ENCODE measurements at places on chromosomes 2 and 18. TPM values are rescaled to one million over a fixed set of nuclear protein-coding genes. Genes with fewer than 3 reads are reported as not detected.

DNA sequence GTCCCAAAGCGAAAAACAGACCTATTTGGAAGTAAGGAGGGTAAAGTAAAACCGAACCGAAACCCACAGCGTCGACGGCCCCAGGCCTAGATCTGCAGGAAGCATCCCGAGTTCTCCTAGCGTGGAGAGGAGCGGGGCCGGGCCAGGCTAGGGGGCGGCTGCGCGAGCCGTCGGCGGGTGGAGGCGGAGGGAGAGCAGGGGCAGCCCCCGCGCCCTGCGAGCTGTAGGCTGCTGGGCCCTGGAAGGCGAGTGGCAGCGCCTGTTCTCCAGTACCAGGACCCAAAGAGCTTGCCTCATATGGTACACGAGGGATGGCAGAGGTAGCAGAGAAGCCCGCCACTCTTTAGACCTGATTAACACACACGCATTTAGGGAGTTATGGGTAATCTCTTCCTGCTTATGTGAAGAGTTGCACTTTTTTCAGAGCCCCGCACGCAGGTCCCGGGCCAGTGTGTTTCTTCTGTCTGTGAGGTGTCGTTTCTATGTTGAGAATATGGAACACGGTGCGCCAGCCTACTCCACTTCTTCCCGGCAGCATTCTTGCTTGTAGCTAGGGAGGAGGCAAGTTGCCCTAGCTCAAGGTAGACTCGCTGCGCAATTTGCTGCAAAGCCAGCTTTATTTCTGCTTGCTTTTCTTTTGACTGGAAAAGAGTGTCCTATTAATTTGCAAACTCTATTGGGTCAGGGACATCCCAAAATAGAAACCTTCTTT is 71.1 kb downstream of the ARHGEF33 start:
- no peaks in the 10 kb centered on the region for H3K36me3 ChIP-seq
- no peaks in the 10 kb centered on the region for H3K27me3 ChIP-seq
- H3K4me3 ChIP-seq: peak overlapping the region; percentile 63
- DNase-seq: no peak
- peaks cover 5% of the 10 kb centered on the region for H3K4me1 ChIP-seq

DNA sequence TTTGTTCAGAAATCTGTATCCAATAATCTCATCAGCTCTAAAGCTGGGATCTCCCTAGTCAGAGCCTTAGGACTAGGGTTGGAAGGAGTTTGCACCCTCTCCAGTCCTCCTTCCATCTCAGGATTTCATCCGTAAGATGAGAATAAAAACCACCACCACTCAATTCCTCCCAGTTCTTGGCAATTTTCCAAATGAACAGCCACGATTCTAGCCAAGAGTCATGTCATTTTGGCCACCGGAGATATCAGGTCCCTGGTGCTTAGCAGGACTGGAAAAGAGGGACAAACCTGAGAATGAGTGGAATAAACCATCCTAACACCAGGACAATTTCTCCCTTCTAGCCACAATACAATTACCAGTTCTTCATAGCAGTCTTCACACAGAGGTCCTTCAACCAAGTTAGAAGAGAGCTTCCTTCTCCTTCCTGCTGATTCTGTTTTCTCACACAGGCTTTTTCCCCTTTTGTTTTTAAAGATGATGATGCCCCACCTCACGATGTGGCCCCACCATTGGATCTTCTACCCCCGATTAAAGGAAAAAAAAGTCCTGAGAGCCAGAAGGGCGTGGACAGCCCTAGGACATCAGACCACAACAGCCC is 36.2 kb downstream of the KIAA2012 start:
- H3K27ac ChIP-seq: no peak overlapping the region
- no peaks in the 10 kb centered on the region for H3K27me3 ChIP-seq

DNA sequence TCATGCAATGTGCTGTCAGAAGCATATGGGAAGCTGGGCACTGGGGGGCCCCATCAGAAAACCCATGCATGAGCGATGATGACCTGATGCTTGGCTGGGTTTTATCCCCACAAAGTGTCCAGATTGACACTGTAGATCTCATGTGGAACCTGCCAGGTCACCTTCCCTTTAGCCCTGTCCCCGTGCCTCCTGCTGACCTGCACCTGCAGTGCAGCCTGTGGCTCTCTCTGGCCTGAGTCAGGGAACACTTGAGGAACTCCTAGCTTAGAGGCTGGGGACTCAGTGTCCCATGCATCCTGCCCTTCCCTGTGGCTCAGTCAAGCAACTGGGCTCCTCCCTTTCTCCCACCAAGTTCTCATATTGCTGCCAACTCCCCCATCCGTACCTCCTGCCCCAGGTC is 57.7 kb downstream of the PDCL3 start:
- H3K27me3 ChIP-seq: peaks cover 4% of the 10 kb centered on the region
- no peaks in the 10 kb centered on the region for H3K36me3 ChIP-seq
- no peak for DNase-seq
- H3K4me3 ChIP-seq: no peak overlapping the region

The ALLC gene
- not detected for total RNA-seq
